ENCODE measurements at places on chromosomes 3 and 15.

- DNase-seq = no peak
Observed at GRCh38 chr3:141146979-141147470, 84.6 kb upstream of the PXYLP1 start.

DNA sequence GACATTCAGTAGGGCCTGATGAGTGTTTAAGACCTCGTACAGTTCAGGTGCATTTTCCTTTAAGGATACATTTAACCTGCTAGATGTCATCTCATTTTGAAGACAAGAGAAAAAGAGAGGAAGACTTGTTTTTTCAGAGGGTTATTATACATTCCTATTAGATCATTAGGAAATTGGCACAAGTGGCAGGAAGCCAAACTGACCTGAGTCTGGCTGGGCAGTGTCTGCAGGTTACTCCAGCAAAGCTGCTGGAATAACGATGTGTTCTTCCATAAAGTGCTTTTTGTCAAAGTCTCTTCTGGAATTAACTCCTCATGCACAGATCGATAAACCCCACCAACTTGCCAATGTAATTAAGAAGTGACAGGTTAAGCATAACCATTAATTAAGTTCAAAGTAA lies 396.4 kb upstream of the TPRG1 start:
- DNase-seq = no peak

DNA sequence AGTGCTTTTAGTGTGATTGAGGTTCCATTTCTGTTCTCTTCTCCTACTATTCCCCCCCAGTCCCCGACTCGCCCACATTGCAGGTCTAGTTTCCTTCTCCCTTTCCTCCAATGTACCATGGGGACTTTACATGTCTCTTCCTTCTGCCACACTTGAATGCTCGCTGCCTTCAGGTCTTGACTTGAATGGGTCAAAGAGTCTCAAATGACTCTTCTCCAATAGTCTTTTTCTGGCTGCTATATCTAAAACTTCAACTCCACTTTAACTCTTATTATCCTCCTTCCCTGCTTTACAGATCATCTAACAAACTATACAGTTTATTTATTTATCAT lies 213.9 kb upstream of the SLC2A2 start:
- DNase-seq = no peak

DNA sequence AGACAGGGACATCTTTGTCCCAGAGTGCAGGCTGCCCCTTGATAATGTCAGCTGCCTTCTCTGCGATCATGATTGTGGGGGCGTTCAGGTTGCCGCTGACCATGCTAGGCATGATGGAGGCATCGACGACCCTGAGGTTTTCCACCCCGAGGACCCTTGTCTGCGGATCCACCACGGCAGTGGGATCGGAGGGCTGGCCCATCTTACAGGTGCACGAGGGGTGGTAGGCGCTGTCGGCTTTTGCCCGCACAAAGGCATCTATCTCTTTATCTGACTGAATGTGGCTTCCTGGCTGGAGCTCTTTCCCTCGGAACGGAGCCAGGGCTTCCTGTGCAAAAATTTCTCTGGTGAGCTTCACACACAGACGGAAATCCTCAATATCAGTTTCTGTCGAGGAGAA lies 28.4 kb downstream of the CHDH start:
- DNase-seq = no peak

DNA sequence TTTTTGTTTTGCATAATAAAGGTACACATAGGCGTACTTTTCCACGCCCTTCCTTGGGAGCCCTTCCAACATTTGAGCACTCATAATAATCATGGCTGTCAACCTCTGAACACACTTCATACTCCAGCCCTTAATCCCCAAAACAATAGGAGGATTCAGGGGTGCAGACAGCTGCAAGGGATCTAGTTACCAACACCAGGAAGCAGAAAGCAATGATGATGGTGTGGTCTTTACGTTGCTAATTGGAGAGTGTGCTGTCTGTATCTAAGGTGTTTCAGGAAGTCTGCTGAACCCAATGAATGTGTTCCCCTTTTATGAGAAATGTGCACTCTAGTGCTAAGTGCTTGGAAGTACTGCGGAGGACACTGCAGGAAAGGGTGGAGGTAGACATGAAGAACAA lies 60.3 kb upstream of the PDZRN3 start:
- DNase-seq = no peak

GRCh38 chr3:126706631-126707030 lies 2.6 kb downstream of the CHCHD6 start:
- peak; percentile 27 for DNase-seq

Data from fibroblast of the conjunctiva (primary cell).